ENCODE measurements at places on chromosomes 2 and 18. TPM values are rescaled to one million over a fixed set of nuclear protein-coding genes. Genes with fewer than 3 reads are reported as not detected.

The GPBAR1 gene
- total RNA-seq = 0.53 TPM

The RBM44 gene
- under 0.01 TPM for total RNA-seq

The CEP76 gene
- total RNA-seq = 10.1 TPM

The CNRIP1 gene
- total RNA-seq = 44.7 TPM

The POTEJ gene
- not detected for total RNA-seq

The HRH4 gene
- not detected for total RNA-seq

The CRYGC gene
- not detected for total RNA-seq

The PREPL gene
- total RNA-seq = 33.0 TPM

The SLC9A4 gene
- not detected for total RNA-seq

Measured in myometrial cell (primary cell).